ENCODE measurements at places on chromosomes 5 and 9.

- no peak for DNase-seq
Measured at GRCh38 chr9:88530051-88530450, 4.9 kb upstream of the NXNL2 start.

GRCh38 chr9:30522486-30522885 lies 1862.0 kb upstream of the ACO1 start:
- no peak for DNase-seq

- no peak for DNase-seq
Measured at GRCh38 chr9:6757132-6757455, 679 bp upstream of the KDM4C start.

DNA sequence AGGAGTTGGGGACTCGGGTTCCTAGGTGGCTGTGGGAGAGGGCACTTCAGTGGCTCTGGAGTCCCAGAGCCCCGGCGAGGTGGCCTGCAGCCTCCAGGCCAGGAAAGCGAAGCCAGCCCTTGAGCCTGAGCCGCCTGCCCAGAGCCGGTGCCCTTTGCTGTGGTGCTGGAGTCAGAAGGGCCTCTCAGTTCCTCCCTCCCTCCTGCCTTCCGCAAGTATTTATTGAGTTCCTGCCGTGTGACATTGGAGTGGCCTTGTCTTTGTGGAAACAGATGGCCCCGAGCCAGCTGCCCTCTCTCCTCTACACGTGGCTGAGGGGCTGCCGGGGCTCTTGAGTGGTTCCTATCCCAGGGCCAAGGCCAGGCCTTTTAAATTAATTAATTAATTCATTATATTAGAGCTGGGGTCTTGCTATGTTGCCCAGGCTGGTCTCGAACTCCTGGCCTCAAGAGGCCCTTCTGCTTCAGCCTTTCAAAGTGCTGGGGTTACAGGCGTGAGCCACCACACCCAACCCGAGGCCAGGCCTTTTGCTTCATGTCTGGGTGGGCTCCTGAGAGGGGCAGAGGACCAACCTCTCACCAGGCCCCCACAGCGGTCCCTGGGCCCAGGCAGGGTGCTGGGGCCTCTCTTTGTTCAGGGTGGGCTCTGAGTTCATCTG lies 45.6 kb upstream of the IER5L start:
- DNase-seq = no peak

GRCh38 chr5:102713682-102714231 lies 41.3 kb upstream of the PAM start:
- no peak for DNase-seq

GRCh38 chr9:105963343-105964099 lies 269.2 kb downstream of the TMEM38B start:
- no peak for DNase-seq

- DNase-seq = no peak
Measured at GRCh38 chr5:18000744-18001143, 366.5 kb downstream of the TAF11L14 start.

GRCh38 chr9:76828447-76828846 lies 64.2 kb downstream of the PCA3 start:
- no peak for DNase-seq

- DNase-seq = no peak
Measured at GRCh38 chr5:8138884-8139283, 269.9 kb downstream of the MTRR start.

DNA sequence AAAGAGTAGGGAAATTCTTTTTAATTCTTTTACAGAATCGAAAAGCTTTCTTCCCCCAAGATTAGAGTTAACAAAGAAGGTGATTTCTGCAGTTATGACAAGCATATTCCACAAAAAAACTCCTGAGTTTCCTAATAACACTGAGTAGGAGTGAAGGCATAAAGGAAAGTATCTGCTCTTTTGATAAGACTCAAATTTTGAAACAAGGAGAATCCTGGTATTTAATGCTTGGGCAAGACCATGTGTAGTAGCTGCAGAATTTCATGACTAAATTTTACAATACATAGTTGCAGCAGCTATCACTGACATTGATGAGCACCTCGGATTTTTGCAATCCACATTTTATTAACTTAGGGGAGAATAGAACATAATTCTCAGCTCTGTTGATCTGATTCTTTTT lies 92.6 kb downstream of the MARCHF3 start:
- no peak for DNase-seq

GRCh38 chr5:149224282-149224681 lies 47.4 kb upstream of the AFAP1L1 start:
- no peak for DNase-seq

- DNase-seq = no peak
Measured at GRCh38 chr5:125584140-125584520, 837.7 kb upstream of the ZNF608 start.

GRCh38 chr5:90636948-90637347 lies 78.4 kb downstream of the ADGRV1 start:
- DNase-seq = no peak

DNA sequence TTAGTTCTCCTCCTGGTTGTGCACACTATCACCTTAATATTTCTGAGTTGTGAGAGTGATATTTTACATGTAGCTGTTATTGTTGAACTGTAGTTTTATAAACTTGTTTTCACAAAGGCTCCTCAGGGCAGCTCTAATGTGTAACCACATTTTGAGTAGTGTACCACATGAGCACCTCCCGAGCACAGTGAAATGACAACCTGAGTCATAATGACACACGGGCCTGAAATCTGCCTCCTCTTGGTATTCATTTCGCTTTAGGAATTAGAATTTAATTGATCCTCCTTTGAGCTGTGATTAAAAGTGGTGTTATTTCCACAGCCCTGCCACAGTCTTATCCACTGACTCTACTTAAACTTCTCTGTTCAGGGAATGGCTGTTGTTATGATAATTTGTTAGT lies 7.9 kb downstream of the MTRR start:
- no peak for DNase-seq

DNA sequence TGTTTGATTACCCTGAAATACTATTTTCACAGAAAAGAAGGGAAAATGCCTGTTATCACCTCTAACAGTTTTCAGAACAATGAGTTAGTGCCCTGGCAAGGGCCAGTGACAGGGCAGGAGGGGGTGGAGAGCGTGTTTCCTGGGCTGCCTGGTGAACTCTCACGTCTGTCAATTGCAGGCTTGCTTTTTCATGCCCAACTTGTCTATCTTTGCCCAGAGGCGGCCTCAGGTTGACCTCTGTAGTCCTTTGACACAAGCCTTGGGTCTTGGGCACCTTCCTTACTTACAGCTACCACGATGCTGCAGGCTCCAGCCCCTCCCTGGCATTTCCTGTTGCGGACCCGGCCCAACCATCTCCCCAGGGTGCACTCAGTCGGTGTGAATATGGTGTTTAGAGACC lies 2.2 kb upstream of the CEL start:
- DNase-seq = no peak

DNA sequence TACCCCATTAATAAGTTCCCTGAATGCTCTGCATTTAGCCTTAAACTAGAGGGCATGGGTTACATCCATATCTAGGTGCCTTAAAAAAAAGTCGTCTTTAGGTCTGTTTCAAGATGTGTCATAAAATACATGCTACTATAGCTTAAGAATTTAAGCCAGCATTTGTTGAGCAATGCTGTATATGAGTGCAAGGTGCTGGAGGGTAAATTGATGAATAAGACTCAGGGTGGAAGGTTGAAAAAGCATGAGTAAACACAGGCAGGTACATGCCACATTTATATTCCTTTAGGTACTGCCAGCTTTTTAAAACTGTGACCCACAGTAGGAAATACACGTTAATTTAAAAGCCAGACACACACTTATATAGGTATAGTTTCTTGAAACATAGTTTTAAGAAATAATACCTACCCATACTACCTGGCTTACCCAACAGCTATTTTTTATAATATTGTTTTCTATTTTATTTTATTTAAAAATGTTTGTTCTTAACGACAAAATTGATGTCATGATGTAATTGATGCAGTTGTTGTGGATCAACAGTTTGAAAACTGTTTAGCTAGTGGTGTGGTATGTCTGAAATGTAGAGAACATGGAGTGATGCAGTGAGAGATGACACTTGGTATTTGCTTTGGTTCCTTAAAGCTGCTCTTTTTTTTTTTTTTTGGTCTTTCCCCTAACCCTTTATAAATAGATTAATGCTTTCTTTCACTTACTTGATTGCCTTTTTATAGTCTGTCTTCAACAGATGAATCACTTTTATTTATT lies 3.9 kb downstream of the HMGCR start:
- no peak for DNase-seq

DNA sequence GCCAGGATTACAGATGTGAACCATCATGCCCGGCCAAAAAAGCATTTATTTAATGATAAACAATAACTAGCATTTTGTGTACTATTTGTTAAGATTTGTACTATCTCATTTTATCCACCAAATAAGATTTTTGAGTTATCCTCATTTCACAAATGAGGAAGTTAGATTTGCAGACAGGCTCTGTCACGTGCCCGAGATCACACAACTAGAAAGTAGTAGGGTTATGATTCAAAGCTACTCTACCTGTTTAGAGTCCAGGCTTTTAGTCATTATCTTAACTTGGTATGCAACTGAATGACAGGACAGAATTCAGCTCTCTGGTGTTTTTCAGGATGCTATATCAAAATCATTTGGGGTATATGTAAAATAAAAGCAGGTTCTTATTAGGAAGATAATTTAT lies 20.5 kb downstream of the RANBP17 start:
- DNase-seq = no peak

DNA sequence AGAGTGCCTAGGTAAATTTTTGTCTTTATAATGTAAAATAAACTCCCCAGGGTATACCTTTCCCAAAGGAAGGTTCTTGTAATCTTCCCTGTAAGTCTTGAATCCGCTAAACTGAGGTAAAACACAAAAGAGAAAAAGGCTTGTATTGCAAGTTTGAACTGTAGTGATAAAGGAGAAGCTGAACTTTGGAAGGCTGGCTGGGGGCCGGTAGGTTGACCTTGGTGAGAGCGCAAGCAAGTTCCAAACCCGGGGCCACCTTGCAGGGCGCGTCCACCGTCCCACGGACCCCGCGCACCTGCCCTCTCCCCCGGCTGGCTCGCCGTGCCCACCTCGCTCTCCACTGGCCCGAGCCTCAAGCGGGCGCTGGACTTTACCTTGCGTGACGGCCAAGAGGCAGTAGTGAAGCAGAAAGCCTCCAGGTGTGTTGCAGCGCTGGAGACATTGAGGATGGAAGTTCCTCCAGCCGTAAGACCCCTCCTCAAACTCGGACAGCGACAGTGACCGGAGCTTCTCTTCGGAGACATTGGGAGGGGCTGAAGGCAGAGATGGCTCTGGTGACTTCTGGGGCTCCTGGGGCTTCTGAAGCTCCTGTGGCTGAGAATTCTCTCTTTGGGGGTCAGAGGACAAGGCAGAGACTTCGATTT lies 428 bp downstream of the SLCO4C1 start:
- DNase-seq = no peak

DNA sequence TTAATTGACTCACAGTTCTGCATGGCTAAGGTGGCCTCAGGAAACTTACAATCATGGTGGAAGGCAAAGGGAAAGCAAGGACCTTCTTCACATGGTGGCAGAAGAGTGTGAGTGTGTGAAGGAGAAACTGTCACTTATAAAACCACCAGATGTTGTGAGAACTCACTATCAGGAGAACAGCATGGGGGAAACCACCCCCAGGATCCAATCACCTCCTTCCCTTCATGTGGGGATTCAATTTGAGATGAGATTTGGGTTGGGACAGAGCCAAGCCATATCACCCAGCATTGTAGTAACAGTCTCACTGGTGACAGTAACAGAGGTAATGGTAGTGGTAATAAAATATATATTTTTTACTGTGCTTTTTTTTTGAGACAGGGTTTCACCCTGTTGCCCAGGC lies 18.1 kb downstream of the ZBTB5 start:
- DNase-seq = no peak

DNA sequence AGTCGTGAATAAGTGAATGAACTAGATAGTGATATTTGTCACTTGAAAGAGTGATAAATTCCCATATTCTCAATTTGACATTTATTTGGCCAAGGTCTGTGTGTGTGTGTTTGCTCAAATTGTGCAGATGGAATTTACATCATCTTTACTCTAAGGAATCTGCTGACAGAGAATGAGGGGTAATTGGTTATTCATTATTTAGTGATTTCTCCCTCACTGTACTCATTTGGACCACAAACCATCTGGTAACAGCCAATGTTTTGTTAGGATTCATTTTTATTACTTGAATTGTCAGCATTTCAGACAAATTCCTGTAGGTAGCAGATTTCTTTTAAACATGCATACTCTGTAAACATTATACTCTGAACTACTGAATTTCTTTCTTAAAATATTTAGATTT lies 15.6 kb downstream of the VCAN start:
- DNase-seq = no peak

DNA sequence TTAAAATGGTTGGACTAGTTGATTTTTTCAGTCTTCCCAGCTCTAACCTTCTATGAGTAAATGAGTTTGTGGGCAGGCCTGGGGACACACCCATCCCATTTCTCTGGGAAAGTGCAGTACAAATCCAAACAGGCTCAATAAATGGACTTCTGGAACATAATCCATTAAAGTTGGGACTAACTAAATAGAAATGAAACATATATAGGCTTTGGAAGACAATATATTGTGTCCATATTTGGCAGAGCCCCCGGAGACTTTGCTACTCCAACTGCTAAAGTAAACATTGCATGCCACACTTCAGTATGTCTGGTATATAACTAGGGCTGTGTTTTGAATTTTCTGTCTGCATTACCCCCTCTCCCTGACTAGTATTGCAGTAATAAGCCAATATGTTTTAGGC lies 191.4 kb upstream of the DAB2 start:
- DNase-seq = no peak

GRCh38 chr5:134592141-134592746 lies 40.4 kb downstream of the SAR1B start:
- no peak for DNase-seq

DNA sequence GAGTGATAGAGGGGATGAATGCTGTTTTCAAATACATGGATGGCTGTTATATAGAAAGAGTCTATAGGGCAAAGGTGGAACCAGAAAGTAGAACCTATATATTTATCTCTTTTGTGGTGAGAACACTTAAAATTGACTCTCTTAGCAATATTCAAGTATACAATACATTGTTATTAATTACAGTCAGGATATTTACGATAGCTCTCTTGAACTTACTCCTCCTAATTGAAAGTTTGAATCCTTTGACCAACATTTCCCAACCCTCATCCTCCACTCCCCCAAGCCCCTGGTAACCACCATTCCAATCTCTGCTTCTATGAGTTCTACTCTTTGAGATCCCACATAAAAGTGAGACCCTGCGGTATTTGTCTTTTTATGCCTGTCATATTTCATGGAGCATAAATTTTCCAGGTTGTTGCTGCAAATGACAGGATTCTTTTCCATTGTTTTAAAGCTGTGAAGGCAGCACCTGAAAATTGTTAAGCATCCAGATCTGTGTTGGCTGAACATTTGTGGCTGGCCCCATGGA lies 41.5 kb downstream of the ALDH1A1 start:
- no peak for DNase-seq

- DNase-seq = no peak
Measured at GRCh38 chr9:135516132-135516860, 4.9 kb upstream of the LCN1 start.

GRCh38 chr5:155759252-155759651 lies 567.7 kb upstream of the SGCD start:
- DNase-seq = no peak

DNA sequence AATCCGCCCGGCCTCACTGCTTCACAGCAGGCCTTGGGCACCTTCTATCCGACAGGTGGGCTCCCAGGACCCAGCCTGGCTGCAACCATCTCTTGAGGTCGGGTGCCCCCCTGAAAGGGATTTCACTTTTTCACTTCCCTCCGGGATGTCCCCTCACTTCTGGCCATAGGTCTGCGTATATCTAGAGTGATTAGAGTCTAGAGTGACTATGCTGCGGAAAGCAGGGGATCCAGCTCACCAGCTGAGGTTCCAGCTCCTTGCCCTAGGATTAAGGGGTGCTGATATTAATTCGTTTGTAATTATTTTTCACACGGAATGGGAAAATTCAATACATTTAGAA lies 3.1 kb downstream of the DMRT2 start:
- no peak for DNase-seq

GRCh38 chr9:133823189-133824105 lies 85.3 kb upstream of the SARDH start:
- DNase-seq = no peak

Measured in neural crest cell (in vitro differentiated cells).